Activated CD4-positive, CD25-positive, alpha-beta regulatory T cell (primary cell): ENCODE measurements at places on chromosomes 13 and 19.

- no peak for DNase-seq
These were observed 42.7 kb downstream of the ING1 start for GRCh38 chr13:110756219-110756631.

- DNase-seq = no peak
These were observed 25.3 kb downstream of the PIP5K1C start for GRCh38 chr19:3674784-3675543.

DNA sequence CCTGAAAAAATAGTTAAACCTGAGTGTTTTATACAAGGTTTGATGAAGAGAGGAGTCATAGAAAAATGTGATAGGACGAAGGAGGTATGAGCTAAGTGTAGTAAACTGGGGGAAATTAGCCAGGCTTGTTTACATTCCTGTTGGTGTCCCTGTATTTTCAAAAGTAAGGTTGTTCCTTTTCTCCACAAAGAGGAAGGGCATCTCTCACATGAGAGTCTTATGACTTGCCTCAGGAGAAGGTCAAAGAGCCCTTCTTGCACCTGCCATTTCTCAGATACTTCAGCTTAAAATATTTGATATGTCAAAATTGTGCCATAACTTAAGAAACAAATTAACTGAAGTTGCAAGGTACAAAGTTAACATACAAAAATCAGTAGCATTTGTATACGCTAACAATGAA lies 3.6 kb upstream of the N4BP2L2 start:
- DNase-seq = no peak

GRCh38 chr13:73401769-73402168 lies 343.0 kb downstream of the KLF5 start:
- DNase-seq = no peak

DNA sequence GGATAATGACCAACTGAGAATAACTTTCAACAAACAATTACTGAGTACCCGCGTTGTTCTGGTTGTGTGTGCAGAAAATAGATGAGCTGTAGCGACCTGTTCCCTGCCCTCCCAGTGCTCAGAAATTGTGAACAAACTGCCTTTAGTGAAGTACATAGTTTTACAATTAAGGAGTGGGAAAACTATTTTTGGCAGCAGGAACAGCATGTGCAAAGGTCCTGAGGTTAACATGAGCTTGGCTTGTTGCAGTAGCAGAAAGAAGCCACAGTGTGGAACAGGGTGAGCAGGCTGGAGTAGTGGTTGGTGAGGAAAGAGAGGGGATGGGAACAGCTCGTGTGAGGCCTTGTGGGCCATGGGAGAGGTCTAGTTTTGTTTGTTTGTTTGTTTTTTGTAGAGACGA lies 16.0 kb downstream of the RYR1 start:
- DNase-seq = no peak

- no peak for DNase-seq
These were observed 1.3 kb downstream of the FCGRT start for GRCh38 chr19:49513746-49514118.

GRCh38 chr19:53086949-53087348 lies 16.3 kb downstream of the ZNF160 start:
- no peak for DNase-seq

DNA sequence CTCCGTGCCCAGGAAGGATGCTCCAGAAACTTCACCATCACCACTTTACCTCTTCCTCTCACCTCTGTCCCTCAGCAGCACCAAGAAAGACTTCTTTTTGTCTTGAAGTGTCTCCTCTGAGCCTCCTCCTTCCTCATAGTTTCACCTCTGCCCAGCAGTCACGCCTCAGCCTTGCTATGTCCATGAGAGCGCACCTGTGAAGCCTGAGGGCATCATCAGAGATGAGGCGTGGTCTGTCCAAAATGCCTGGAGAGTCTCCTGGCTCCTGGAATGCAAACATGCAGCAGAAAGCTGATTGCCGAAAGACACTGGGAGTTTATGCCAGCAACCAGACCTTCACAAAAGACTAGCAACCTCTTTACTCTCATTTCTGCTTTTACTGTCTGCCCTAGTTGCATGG lies 336.6 kb downstream of the TEX29 start:
- DNase-seq = no peak

DNA sequence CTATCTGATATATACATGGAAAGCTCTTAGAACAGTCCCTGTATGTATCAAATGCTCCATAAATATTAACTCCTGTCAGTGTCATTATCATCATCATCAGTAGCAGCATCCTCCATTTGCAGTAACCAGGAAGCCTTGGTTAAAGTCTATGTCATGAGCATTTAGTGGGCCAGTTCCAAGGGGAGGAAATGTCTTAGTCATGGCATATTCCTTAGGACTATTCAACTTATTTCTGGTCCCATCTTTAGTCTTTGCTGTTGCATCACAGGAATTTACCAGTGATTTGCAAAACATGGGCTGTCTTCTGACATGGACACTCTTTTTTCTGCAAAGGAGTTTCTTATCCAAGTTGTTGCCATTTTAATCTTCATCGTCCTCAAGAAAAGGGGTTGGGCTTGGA lies 98.4 kb downstream of the WDFY2 start:
- no peak for DNase-seq

DNA sequence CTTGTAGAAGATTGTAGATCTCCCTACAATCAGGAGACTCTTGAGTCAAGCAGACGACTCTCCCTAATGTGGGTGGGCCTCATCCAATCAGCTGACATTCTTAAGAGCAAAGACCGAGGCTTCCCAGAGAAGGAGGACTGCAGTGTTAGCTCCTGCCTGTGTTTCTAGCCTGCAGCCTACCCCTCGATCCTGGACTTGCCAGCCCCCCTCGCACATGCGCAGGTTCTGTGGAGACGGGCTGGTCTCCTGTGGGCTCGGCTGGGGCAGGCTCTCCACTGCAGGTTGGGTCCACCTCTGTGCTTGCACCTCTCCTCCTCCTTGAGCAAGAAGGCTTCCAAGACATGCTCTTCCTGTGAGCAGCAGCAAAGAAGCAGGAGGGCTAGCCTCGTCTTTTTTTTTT lies 185.2 kb upstream of the SOX1 start:
- DNase-seq = no peak

DNA sequence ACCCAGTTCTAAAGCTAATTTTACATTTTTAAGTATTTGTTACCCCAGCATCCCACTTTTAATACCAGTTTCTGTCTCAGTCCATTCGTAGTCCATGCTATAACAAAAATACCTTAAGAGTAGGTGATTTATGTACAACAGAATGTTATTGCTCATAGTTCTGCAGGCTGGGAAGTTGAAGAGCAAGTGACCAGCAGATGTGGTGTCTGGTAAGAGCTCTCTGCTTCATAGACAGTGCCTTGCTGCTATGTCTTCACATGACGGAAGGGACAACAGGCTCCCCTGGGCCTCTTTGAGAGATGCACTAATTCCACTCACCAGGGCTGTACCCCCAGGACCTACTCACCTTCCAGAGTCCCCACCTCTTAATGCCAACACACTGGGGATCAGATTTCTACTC lies 96.6 kb downstream of the COL4A2 start:
- DNase-seq = no peak

GRCh38 chr13:43232144-43232872 lies 208.9 kb downstream of the DNAJC15 start:
- DNase-seq = no peak

DNA sequence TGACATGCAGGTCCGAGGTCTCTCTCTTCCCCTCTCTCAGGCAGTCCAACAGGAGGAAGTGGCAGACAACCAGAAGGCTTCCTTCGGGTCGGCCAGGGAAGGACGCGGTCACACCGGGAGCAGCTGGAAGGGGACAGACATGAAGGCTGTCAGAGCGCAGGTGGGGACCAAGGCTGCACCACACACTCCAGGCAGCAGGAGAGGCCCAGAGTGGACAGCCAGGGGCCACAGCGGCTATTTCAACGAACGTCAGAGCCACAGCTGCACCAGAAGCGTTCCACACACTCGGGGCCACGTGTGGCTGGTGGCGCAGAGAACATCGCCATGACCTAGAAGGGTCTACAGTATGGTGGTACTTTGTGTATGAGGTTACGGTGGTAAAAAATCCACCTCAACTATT lies 16.0 kb upstream of the SLC39A3 start:
- DNase-seq = no peak

DNA sequence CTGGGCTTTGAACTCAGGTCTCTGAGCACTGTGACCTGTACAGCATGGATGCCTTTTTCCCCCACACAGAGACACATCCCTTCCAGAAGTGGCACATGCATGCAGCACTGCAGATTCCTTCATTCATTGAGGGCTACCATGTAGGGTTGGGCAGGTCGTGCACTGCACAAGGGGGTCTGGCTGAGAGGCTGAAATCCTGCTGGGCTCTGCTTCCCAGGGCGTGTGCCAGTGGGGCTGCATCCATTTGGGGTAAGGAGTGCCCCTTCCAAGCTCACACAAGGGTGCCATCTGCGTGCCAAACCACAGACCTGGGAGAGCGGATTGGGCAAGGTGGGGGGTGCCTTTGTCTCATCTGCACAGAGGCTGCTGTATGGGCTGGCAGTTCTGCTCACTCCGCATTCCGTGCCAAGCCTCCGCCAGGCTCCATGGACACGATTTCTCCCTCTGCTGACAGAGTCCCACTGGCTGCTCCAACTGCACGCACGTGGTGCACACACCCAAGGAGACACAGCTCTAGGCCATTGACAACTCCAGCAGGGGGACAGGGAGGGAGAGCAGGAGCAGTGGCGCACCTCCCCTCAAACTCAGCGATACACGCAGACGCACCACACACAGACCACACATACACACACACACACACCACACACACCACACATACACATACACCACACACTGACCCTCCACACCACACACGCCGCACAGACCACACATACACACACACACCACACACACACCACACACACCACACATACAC lies 4.5 kb upstream of the SHISA7 start:
- DNase-seq = no peak

DNA sequence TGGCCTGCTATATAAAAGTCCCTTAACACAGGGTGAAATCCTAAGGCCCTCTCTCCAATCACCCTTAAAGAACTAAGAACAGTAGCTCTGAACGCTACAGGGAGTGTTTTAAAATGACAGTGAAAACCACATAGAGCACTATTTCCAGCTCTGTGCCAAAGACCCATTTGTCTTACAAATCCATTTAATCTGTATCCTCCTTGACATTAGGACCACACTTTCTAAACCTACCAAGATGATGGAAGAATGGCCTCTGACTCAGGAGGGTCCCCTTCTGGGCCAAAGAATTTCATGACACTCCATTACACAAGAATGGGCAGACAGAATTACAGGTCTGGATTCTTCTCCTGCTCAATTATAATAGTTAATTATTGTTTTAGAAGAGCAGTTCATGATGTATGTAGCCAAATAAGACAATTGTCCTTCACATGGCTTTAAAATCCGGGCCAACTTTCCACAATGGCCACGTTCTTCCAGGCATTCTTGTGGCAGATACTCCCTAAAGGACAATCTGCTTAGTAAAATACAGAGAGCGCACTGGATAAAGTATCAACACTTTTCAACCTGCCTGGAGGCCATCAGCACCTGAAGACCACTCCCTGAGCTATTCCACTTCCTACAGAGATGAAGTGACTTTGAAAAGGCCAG lies 61.0 kb downstream of the STK24 start:
- DNase-seq = no peak

GRCh38 chr19:49128545-49129237 lies 9.3 kb downstream of the PPFIA3 start:
- no peak for DNase-seq

GRCh38 chr13:45280751-45281634 lies 60.0 kb downstream of the TPT1 start:
- DNase-seq = peak; percentile 32

DNA sequence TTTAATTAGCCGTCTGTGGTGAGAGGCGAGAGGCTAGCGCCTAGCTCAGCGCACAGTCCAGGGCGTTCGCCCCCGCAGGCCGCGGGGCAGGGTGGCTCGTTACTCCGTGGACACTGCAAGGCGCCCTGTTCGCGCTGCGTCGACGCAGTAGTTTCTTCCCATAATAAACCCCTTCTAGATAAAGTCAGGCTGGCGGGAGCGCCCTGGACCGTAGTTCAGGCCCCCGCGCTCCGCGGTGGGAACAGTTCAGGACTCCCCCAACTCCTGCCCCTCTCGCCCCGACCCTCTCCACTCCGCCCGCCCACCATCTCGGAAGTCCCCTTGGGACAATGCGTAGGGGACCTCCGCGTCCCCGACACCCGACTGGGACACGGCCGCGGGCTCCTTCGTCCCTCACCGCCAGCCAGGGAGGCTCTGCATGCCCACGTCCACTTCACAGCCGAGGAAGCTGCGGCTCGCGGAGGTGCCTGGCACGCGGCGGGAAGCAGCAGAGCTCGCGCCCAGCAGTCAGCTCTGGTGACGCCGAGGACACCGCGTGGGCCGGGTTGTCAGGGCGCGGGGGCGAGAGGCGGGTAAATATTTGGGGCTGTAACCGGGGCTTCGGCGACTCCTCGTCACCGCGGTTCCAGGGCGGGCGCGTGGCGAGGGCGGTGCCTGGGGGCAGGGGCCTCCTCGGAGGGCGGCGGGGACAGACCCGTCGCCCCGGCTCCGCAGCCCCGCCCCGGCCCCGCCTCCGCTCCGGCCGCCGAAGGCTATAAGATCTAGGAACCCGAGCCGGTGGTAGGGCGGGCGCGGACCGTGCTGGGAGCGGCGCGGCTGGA lies at the start of gene RGCC:
Gene RGCC (plus strand): TSS at position 783 of the 821 bp plus-strand sequence. CDS start 158 bp downstream, outside the sequence.
- DNase-seq = peak; percentile 89

GRCh38 chr19:47644743-47645482 lies 36.0 kb downstream of the BICRA start:
- DNase-seq = no peak

GRCh38 chr19:19554074-19555023 lies 16.3 kb downstream of the CILP2 start:
- peak; percentile 40 for DNase-seq

DNA sequence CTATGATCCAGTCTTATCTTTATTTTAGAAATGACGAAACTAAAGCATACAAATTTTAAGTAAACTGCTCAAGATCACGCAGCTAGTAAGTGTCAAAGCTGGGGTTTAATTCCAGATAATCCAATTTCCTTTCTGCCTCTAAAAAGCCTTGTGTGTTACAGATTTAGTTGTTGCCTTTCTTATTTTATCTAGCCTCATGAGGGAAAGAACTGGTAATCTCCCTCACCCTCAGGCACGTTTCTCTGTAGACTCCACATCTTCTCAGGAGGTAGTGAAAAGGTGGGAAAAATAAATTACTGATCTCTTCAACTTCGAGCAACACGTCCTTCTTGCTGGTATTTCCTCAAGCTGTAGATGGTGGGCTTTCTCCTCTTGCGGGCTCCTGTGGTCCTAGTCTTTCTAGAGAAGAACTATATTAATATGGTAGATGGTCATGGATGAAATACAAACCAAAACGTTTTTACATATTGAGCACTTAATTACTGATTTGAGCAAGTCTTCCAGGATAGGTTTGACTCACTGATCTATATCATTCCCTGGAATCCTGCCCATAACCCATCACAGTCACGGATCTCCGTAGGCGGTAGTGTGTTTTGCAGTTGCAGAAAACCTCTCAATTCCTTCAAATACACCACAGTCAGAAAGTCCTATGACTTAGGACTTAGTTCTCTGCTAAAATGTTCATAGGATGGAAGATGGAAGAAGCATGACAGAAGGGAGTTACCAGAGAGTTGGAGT lies 519.5 kb downstream of the DCT start:
- no peak for DNase-seq

- DNase-seq = no peak
These were observed 25.3 kb downstream of the TM9SF2 start for GRCh38 chr13:99526549-99526948.
